ENCODE measurements at places on chromosomes 11 and 22.

- no peak for DNase-seq
These were observed 14.3 kb downstream of the EIF3M start for GRCh38 chr11:32597921-32598320.

- DNase-seq, result no peak
These were observed 3.7 kb upstream of the TMEM109 start for GRCh38 chr11:60910281-60910687.

- peak; percentile 75 for DNase-seq
These were observed 76.9 kb downstream of the DKK3 start for GRCh38 chr11:11931461-11932055.

DNA sequence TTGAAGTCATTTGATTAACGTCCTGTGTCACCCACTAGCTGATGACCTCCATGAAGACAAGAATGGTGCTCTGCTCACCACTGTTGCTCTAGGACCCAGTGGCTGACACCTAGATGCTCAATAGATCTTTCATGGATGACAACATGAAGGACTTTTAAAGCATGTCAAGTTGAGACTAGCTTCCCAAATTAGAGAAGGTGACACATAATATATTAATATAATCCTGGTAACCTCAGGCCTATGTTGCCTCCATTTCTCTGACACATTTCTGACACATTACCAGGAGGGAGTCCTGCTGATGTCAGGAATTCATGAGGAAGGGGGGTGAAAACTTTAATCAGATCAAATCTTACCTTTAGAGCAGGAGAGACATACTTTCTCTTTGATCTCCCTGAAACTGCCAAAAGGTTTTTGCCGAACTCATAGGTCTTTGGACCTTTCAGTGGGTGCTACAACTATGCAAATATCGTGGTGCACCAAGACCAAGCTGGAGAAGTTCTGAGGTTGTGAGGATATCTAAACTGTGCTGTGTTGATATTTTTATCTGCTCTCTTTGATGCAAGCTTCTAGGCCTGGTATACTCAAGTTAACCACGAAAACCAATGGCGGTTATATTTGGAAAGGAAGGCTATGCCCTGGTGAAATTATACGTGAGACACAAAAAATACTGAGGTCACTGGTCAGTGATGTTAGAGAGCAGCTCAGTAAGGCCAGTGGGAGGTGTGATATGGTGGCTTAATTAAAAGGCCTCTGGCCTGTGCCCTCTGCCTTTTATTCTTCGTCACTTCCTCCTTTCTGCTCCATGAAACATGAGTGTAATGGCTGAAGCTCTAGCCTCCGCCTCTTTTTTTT lies 13.2 kb upstream of the AMPD3 start:
- no peak for DNase-seq

DNA sequence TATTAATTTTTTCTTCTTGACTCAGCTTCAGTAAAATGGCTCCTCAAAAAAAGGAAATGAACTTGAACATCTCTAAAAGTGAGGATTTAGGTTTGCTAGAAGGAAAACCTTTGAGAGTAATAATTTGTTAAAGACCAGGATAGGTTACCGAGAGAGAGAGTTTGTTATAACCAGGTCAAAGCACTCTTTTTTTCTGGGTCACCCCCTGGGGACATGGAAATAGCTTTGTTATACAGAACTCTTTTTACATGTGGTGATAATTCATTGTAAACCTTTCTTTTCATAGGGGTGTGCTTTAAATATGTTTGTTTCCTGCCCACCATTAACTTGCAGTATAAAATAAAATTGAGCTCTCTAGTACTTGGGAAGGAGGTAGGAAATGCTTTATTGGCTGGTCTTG lies 47.7 kb downstream of the DNAJC24 start:
- no peak for DNase-seq

DNA sequence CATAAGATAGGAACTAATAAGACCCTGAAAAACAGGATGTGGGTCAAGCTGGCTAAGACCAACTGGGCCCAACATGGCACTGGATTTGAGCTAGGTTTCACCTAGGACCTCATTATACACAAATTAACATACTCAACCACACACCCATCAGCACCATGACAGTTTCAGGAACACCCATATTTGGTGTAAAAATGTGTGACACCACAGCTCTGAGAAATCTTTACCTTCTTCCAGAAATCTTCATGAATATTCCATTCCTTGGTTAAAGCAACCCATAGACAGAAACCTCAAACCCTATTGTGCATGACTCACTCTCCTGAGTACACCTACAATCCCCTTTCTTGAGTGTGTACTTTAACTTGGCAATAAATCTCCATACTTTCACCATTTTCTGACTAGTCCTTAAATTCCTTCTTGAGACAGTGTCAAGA lies 378.8 kb downstream of the DYNC2H1 start:
- DNase-seq, result no peak

GRCh38 chr11:47992959-47993820 lies 12.8 kb downstream of the PTPRJ start:
- peak; percentile 62 for DNase-seq

GRCh38 chr11:13339195-13340153 lies 61.9 kb downstream of the BMAL1 start:
- peak; percentile 31 for DNase-seq

GRCh38 chr11:92955860-92956259 lies 13.6 kb upstream of the MTNR1B start:
- DNase-seq, result no peak

- DNase-seq, result no peak
These were observed 37.0 kb downstream of the CDPF1 start for GRCh38 chr22:46213052-46213451.

GRCh38 chr11:124861670-124862069 lies 3.6 kb upstream of the ROBO3 start:
- DNase-seq, result no peak

DNA sequence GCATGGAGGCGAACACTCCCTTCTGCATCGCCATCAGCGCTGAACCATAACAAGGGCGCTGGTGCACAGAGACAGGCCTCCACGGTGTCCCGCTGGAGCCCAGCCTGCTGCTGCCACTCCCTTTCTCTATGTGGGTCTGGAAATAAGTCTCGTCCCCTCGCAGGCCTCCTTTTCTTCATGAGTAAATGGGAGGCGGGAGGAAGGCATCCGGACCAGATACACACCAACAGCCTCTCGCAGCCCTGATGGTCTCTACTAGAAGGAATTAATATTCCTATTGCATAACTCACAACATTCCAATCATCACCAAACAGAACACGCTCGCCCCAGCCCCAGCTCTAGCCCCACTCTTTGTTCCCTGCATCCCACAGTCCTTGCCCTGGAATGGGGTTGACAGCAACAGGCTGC lies 14.9 kb downstream of the RASD2 start:
- no peak for DNase-seq

DNA sequence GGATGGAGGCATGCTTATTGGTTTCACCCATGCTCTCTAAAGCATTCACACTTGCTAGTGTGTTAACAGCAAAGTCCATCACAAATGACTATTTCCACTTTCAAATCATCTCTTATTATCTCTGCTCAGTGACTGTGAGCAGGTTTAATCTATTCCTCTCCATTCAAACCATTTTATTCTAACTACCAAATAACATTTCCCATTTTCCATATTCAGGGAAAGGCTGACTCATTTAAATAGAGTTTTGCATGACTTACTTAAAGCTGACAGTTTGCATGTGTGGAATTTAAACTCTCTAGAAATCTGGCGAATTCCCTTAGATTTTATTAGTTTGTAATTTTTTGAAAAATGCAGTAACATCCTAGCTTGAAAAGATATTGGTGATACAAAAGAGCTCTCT lies 615.7 kb upstream of the LRRC4C start:
- DNase-seq, result no peak

GRCh38 chr11:19849107-19849789 lies 136.6 kb downstream of the NAV2 start:
- DNase-seq, result no peak

- no peak for DNase-seq
These were observed 120.8 kb downstream of the ATM start for GRCh38 chr11:108343714-108344113.

DNA sequence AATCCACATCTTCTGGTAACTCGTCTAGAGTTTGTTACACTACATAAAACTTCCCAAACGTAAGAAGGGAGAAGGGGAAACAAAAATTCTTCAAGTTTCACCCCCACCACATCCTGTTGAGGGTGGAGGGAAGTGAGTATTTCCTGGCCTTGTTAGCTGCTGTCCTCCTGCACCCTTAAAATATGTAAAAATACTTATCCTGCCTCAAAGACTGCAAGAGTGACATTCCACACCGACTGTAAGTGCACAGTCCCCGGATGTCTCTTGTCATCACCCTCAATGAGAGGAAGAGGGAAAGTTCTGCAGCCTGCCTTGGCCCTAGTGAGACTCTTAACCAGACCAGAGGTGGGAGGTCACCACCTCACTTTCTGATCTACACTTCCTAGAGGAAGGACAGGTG lies 3.3 kb downstream of the TMEM121B start:
- DNase-seq, result no peak

DNA sequence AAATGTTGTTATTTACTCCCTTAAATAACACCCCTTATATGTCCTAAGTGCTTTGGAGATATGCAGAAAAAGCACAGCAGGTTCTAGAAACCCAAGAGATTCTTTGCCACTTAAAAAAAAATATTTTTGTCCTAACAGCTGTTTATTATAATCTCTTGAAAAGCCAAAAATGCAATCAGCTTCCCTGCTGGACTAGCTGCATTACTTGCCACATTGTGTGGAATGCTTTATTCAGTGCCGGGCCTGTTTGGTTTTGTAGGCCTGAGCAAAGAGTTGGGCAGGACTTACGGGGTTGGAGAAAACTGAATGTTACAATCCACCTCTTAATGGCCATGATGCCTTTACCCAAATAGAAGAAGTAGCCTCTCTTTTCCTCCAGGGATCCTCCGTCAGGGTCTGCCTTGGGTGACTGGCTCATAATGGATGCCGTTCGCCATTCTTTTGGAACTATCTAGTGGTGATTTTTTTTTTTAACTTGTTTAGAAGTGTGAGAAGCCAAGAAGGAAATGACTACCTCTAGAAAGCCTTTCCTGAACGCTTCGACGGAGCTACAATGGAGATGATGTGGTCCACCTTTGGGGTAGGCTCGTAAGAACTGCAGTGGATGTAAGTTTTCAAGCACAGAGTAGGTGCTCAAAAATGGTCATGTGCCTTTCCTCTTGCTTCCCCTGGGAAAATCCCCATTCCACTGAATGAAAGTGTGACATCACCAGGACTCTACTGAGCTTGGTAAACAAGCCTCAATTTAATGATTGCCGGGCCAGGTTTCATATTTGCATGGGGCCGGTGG lies 241.3 kb upstream of the NCAM1 start:
- DNase-seq, result no peak

- no peak for DNase-seq
These were observed 67.1 kb upstream of the CARD18 start for GRCh38 chr11:105206633-105207032.

- DNase-seq, result no peak
These were observed 4.1 kb downstream of the LRRC32 start for GRCh38 chr11:76666408-76666807.

- no peak for DNase-seq
These were observed 76.3 kb downstream of the CYB5R2 start for GRCh38 chr11:7596975-7597391.

GRCh38 chr11:109388982-109389381 lies 33.0 kb upstream of the C11orf87 start:
- no peak for DNase-seq

GRCh38 chr22:41909310-41910049 lies 5.4 kb downstream of the SHISA8 start:
- no peak for DNase-seq

DNA sequence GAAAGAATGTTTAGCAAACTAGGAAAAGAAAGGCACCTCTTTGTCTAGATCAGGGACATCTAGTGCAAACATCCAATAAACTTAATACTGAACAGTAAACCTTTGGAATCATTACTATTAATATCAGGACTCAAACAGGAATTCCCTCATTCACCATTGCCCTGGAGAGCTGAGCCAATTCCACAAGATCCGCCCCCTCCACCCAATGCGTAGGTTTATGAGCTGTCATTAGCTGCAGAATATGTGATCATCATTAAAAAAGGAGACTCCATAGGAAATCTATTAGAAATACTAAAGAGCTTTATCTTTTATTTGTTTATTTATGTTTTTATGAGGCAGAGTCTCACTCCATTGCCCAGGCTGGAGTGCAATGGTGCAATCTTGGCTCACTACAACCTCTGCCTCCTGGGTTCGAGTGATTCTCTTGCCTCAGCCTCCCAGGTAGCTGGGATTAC lies 5.5 kb downstream of the IL17REL start:
- peak; percentile 26 for DNase-seq
